ENCODE measurements at places on chromosomes 6 and 20.
A peak's percentile ranks its signal among the peaks of the same experiment; 100 is the strongest.

DNA sequence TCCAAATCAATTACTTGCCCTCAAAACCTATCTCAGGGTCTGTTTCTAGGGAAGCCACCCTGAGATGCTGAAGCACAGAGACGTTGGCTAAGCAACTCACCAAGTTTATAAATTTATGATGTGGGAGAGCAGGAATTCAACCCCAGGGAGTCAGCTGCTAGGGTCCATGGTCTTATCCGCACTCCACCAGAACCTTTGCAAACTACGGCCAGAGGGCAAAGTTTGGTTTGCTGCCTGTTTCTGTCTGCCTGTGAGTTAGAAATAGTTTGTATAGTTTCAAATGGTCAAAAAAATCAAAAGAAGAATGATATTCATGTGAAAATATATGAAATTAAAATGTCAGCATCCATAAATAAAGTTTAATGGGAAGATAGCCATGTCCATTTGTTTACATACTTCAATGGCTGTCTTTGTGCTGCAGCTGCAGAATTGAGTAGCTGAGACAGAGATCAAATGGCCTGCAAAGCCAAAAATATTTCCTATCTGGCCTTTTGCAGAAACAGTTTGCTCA is 83.7 kb upstream of the ZFP64 start:
- no peak for DNase-seq

DNA sequence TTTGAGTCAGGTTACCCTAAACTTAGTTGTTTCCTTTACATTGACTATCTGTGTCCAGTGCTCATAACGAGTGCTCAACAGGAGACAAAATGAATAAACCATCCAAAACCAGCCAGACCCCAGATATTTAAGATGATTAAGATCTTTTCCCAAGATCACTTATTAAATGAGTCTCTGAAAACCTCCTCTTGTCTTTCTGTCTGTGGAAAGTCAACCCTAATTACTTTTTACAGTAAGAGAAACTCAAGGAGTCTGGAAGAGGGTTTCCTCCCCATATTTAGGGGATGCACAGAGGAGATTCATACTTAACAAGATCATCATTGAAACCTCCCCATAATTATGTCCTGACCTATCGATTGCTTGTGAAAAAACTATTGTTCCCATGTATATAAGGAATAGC is 84.0 kb downstream of the CAP2 start:
- DNase-seq, result no peak

- DNase-seq, result no peak
These were observed 249.1 kb upstream of the PREP start for GRCh38 chr6:105651969-105652368.

DNA sequence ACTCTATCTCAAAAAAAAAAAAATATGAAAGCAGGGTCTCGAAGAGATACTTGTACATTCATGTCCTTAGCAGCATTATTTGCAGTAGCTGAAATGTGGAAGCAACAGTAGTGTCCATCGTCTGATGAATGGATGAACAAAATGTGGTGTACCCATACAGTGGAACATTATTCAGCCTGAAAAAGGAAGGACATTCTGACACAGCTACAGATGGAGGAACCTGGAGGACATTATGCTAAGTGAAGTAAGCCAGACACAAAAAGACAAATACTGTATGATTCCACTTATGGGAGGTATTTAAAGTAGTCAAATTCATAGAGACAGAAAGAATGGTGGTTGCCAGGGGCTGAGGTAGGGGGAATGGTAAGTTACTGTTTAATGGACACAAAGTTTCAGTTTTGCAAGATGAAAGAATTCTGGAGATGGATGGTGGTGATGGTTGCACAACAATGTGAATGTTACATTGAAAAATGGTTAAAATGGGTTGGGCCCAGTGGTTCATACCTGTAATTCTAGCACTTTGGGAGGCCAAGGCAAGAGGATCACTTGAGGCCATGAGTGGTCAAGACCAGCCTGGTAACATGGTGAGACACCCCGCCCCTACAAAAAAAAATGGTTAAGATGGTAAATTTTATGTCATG is 11.8 kb upstream of the TULP1 start:
- no peak for DNase-seq

DNA sequence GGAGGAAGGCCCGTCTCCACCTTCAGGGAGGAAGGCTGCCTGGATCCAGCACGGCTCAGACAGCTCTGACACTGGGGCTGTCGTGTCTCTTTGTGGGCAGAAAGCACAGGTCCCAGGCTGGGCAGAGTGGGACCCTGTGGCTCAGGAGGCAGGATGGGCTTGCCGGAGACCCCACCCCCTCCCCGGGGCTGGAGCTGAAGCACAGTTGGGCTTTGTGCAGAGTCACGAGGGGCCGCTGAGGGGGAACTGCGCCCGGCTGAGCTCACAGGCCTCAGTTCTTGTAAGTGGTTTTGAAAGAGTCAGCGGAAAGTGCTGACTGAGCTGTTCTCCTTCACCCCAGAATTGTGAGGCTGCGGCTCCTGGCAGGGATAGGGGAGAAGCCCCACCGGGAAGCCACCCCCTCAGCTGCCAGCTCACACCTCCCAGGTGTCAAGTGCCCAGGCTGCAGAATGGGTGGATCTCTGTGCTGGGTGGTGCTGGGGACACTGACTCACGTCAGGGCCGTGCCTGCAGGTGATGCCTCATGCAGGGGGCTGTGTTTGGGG is 145.5 kb upstream of the RNF24 start:
- no peak for DNase-seq

- no peak for DNase-seq
These were observed 516.6 kb upstream of the JARID2 start for GRCh38 chr6:14729129-14729871.

- DNase-seq, result no peak
These were observed 19.6 kb downstream of the ANGPT4 start for GRCh38 chr20:896501-897025.

DNA sequence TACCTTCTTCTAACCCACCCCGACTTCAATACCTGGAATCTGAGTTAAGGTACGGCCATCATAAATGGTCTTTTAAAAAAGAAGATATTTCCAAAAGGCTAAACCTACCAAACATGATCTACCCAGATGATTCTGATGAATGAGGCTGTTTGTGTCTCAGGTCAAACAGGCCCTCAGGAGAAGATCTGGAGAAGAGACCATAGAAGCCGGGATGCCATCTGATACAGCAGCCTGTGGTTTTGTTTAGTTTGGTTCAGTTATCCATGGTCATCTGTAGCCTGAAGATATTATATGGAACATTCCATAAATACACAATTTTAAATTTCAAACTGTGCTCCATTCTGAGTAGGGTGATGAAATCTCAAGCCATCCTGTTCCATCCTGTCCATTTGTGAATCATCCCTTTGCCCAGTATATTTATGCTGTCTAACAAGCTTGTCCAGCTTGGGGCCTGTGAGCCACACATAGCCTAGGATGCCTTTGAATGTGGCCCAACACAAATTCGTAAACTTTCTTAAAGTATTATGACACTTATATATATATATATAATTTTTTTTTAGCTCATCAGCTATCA is 4.0 kb upstream of the CAP2 start:
- no peak for DNase-seq

GRCh38 chr6:19669206-19669605 is 168.0 kb upstream of the ID4 start:
- DNase-seq, result no peak

GRCh38 chr6:122035173-122035572 is 364.3 kb upstream of the HSF2 start:
- DNase-seq, result no peak

DNA sequence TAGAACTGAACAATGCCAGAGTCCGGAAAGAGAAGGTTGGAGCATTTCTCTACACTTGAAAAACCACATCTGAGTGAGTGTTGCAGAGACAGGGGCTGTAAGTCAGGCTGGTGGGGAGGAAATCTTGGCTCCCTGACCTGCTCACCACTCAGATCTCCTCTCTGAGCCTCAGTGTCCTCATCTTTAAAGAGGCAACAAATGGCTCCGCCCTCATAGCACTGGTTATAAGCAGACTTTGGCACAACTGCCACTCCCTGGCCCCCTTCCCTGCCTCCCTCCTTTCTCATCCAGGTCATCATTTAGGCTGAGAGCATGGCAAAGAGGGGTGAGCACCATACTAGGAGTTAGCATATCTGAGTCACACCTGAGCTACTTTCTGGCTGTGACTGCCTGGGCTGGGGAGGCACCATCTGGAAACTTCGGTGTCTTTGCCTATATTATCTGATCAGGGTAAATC is 10.6 kb downstream of the SIRPG start:
- DNase-seq, result no peak

GRCh38 chr20:58839991-58840747 is 10.5 kb downstream of the GNAS-AS1 start:
- no peak for DNase-seq

DNA sequence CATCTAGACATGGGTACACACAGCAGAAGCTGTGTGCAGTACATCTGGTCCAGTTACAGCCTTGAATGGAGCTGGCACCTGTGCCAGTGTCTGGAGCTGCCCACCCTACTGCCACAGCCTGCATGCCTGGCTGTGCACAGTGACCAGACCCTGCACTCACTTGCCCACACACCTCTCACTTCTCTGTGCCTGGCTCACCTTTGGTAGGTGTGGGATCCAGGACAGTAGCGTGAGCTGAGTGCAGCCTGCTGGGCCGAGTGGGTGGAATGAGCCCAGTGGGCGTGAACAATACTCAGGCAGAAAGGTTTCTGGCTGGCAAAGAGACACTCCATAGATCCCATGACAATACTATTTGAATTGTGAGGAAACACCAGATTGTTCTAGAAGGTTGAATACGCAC is 839.5 kb upstream of the FLRT3 start:
- DNase-seq, result no peak

DNA sequence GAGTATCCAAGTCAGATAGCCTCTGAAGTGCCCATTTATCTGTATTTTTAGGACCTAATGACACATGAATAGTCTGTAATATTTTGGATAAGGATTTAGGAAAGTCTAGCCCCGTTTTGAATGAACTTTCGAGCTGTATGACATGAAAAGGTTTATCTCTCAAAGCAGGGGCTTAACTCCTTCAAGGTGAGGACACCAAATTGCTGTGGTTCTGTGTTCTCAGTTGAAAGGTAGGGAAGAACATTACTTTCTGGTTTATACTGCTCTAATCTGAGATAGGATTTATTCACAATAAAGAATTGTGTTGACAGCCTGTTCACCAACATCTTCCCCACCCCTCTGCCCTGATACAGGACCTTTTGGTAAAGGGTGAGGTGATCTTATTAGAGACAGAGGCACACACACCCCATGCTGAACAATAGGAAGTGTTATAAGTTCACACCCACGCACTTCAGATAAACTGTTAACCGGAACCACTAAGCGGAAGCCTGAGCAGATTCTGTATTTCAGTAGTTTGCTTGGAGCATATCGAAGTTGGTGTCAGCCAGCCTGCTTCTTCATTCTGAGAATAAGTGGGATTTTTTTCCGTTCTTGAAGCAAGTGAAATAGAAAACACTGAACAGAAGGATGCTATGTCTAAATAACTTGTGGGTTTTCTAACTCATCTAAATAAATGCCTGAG is 223.3 kb downstream of the TMEM242 start:
- no peak for DNase-seq

- DNase-seq, result no peak
These were observed 10.2 kb upstream of the RBBP8NL start for GRCh38 chr20:62437496-62437895.

- no peak for DNase-seq
These were observed 20.9 kb upstream of the SHLD1 start for GRCh38 chr20:5729348-5729747.

- DNase-seq, result peak; percentile 38
These were observed 1.0 kb downstream of the NAPB start for GRCh38 chr20:23419995-23420901.

DNA sequence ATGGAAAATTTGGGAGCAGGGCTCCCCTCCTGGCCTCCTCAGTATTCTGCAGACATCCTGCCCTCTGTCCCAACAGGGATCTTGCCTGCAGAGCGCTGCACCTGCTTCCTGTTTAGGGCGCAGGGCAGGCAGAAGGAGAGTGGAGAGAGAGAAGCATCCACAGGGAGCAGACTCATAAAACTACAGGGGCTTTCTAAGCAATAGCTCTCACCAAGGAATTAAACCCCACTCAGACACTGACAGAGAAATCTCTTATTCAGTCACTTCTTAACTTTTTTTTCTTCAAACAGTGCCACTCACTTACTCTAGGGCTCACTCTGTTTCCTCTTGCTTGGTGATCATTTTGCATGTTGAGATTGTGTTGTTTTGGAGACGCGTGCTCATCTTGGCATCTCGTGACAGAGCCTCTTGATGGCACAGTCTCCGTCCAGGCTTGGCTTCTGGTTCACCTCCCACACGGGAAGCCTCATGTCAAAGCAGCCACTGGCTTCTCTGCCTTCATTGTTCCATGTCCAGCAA is 153.1 kb upstream of the INSM1 start:
- no peak for DNase-seq

GRCh38 chr20:44884907-44885391 is 556 bp upstream of the YWHAB start:
- no peak for DNase-seq
